Left ventricle myocardium superior (tissue), 1 donor: ENCODE measurements at places on chromosomes 1 and 21. TPM values are rescaled to one million over a fixed set of nuclear protein-coding genes. Genes with fewer than 3 reads are reported as not detected.

DNA sequence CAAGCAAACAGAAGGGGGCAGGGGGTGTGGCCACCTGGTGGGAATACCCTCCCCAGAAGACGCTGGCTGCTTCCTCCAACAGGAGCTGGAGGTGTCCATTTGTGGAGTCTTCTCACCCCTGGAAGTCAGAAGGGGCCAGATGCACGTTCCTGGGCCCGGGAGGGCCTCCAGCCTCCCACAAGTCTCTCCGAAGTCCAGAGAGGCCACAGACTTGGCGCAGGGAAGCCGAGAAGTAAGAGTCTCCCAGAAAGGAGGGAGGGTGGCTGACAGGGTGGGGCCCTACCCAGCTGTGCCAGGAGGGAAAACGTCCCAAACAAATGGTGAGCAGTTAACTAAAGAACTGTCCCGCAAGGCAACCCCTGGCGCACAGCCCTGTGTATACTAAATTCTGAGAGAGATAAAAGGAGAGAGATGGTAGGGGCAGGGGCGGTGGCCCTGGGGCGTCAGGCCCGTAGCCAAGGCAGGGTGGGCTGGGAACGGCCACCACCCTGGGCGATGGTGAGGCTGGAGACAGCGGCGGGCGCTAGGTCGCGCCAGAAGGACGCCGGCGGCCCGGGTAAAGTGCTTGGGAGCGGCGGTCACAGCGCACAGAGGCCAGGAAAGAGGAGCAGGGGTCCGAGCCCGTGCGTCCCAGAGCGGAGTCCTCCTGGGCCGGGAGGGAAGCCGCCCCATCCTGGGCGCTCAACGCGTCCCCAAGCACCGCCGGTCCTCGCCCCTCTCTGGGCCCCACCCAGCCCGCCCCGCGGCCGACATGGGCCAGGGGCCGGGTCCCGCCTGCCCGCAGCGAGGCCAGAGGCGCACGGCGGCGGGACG lies 1.2 kb downstream of the CHD5 start:
- no peak for DNase-seq

DNA sequence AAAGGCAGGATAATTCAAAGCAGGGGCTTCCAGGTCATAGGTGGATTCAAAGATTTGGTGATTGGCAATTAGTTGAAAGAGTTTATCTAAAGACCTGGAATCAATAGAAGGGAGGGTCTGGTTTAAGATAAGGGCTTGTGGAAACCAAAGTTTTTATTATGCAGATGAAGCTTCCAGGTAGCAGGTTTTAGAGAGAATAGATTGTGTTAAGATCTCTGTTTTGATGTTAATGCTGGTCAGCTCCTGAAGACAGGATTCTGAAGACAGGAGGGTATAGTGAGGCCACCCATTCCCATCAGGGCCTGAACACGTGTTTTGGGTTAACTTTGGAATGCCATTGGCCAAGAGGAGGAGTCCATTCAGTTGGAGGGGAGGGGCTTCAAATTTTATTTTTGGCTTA lies 6.1 kb upstream of the PTBP2 start:
- DNase-seq, result no peak

DNA sequence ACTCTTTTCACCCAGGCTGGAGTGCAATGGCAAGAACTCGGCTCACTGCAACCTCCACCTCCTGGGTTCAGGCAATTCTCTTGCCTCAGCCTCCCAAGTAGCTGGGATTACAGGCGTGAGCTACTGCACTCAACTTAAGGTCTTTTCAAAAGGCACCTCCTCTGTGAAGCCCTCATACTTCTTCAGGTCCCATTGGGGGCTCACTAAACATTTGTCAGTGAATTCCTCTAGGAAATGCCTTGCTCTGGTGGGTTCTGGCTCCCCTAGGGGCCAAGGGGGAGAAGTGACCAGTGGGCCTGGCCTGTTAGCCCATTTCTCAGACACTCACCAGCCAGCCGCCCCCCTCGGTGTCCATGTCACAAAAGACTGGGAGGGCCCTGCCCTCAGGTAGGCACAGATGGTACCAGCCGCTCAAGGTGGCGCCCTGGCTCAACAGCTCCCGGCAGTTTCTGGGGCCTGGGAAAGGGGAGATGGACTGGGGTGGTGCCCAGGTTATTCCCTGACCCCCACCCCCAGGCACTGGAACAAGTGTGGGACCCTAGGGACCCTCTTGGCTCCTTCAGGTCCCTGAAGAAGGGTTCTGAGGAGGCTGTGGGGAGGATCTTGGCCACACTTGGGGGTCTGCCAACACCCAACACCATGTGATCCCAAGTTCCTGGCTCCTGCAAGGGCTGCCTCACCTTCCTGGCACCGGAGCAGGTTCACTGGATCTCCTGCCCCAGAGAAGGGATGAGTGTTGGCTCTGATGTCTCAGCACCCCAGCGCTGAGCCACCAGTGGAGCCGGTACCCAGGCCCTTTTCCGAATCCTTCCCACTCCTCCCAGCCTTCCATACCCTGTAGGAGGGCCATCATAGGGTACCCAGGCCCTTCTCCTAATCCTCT lies 1.6 kb downstream of the FCN3 start:
- DNase-seq, result no peak

- DNase-seq, result peak; percentile 26
These were observed 14.0 kb downstream of the SLC66A1 start for GRCh38 chr1:19325958-19326747.

DNA sequence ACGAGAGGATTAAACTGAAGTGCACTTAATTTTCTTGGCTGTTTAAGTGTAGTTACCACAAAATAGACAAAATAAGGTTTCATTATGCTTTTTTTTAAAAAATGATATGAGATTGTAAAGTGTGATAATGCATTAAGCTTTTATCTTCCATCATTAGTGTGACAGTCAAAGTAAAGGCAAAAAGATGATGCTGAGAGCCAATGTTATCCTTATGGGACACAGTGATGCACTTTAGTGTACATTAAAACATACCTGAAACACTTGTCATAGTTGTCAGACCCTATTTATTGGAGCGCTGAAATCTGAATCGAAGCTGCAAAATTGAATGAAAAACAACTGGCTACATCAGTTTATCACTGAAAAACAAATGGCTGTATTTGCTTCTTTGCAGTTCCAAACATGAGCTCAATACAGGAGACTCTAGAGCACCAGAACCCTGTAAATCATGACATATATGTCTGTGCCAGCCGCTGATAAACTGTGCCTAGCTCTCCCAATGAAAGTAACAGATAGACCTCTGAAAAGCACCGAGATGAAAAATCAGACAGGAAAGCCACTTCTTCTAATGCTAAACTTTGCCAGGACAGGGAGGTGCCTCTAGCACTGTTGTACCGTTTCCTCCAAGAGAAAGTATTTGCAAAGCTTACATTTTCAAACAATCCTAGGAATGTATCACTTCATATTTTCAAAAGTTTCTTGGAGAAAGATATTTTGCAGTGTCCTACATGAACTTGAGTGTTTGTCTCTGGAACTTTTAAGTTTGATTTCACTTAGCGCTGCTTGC lies 120.7 kb upstream of the TMPRSS15 start:
- no peak for DNase-seq

GRCh38 chr1:79100385-79100784 lies 93.9 kb upstream of the ADGRL4 start:
- DNase-seq, result no peak

GRCh38 chr1:96361961-96362360 lies 359.6 kb upstream of the PTBP2 start:
- no peak for DNase-seq

DPT gene
- total RNA-seq, result 35.3 TPM

BRDT gene
- total RNA-seq, result not detected

CELA2A gene
- total RNA-seq, result not detected

FCER1G gene
- total RNA-seq, result 24.8 TPM

DNA sequence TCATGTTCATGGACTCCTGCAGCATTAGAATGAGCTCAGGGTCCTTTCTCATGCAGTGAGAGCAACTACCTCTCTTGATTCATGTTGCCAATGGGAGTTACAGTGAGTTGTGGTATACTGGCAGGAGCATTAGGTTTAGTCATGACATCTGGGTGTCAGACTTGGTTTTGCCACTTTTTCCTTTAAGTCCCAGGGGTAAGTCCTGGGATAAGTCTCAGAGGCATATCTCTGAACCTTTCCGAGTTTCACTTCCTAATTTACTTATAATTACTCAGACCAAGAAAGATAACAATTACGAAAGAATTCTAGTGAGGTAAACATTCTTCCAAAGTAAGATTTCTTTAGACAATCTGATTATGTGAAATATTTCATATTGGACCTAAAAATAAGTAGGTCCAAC lies 606.0 kb downstream of the SMYD3 start:
- DNase-seq, result no peak

GBP7 gene
- not detected for total RNA-seq

DNA sequence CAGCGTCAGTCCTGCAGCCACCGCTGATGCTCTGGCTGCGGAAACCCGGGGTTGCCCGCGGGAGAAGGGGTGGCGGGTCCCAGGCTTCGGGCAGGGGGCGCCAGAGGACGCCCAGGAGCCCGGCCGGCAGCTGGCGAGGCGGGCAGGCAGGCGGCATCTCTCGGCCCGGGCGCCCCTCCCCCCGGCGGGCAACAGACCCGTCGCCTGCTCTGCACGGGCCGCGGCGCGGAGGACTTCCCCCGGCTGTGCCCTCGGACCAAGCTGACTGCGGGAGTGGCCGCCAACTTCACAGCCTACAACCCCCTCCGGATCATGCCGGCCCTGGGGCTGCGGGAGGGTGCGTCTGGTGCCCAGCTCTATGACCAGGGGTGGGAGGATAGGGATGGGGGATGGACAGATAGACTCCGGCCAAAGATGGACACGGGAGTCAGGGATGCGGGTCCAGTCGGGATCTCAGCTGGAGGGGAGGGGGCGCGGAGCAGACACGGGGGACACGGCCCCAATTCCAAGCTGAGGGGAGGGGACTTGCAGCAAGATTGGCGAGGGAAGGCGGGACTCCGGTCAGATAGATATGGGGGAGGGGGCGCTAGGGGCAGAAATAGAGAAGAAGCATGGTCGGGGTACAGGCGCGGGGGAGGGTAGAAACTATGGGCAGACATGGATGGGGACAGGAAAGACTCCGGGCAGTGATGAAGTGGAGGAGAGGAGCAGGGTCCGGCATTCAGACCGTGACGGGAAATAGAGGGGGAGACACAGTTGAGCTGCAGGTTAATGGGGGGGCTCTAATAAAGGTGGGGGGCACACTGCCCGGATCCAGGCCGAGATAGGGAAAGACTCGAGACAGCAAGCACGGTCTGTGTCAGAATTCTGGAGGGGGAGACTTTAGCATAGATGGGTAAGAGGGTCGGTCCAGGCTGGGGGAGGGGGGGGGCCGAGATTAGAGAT lies 1.1 kb downstream of the ADGRB2 start:
- peak; percentile 82 for DNase-seq

DNA sequence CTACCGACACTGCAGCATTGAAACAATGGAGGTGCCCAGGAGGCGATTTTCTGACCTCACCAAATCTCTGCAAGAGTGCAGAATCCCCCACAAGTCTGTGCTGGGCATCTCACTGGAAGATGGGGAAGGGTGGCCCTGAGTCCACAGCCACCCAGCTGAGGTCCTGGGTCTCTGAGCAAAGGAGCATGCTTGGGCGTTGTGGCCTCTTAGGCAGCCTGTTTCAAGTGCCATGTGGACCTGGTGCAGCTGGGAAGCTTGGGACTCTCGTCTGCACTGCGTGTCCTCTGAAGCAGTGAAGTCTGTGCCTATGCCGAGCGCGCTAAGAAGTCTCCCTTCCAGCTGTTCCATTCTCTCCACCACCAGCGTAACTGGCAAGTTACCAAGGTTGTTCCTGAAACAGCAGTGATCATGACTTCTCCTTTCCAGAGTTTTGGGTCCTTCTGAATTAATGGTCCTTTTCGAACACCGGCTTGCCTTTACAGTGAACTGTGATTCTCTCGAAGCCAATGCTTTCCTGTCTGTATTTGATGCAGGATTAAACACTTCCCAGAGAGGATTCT lies 5.0 kb upstream of the PLA2G2C start:
- no peak for DNase-seq

DNA sequence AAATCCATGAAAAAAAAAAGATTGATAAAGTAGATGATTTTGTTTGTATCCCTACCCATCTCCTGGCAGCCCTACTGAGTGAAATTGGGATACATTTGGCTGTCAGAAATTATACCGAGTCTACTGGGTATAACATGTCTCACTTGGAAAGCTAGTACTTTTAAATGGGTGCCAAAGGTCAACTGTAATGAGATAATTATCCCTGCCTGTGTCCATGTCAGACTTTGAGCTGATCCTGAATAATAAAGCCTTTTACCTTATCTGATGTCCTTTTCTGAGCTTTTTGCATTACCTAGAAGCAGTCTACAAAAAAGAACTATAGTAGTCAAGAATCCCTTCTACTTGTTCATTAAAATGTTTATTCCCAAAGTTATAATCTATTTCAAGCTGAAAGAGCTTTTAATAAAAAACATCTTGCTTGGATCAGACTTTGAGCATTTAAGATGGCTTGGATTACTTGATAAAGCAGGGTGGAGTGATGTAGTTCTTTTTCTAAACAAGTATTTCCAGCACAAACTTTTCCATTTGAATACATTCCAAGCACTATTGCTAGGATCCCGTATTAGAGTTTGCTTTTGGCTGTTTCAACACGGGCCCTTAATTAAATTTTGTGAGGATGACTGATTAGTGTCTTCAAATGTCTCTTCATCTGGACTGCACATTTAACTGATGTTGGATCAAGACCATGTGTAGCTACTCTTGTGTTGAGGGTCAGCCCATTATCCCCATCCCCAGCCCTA lies 69.2 kb downstream of the DTL start:
- no peak for DNase-seq

ORC1 gene
- 0.32 TPM for total RNA-seq

OR2G6 gene
- total RNA-seq, result not detected
